Stimulated activated CD4-positive, alpha-beta T cell treated with anti-CD3 and anti-CD28 coated beads, Interleukin-15, amount 100 ng/mL, for 1 hour (primary cell): ENCODE measurements at places on chromosomes 6 and 20.

DNA sequence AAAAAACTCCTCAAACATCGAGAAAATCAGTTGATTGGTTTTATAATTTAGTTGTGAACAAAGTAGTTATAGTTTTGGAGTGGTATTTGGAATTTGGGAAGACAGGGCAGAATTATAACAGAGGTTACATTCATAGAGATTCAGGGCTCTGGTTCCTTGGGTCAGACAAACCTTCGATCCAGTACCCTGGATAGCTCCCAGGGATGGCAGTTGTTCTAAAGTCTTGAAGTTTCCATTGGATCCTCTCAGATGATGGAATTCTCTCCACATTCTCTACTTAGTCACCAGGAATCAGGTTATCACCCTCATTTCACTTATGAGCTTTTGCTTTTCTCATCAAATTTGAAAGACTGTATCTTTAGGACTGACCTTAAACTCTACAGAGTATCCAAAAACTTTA lies 285.1 kb downstream of the CENPW start:
- no peak for DNase-seq

GRCh38 chr20:38991814-38992704 lies 29.9 kb downstream of the DHX35 start:
- DNase-seq, result no peak

DNA sequence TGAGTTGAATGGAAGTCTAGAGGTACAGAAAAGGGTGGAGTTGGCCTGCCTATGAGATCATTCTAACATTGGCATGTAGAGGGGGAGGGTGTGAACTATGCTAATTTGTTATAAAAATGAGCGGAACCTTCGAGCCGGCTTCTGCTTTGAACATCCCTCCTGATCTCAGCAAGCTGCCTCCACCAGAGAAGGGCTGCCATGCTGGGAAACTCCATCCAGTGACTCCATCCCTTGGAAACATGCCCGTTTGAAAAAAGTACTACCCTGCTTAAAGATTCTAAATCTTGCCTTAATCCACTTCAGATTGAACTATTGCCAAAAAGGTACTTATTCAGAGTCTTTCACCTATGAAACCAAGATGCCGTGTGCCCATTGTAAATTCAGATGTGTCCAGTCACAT lies 43.6 kb upstream of the TMEM170B start:
- no peak for DNase-seq

DNA sequence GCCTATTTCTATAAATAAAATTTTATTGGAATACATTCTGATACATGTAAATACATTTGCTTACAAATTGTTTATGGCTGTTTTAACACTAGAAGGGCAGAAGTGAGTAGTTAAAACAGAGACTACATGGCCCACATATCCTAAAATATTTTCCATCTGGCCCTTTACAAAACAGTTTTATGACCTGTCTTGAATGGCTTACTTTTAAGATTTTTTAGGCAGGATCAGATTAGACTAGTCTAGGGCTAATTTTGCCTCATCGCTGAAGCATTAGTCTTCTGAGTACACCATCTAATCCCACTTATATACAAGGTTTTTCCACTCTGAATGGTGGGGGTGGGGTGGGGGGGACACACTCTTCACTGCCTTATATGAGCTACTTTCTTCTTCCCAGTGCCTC lies 27.1 kb downstream of the PLAGL1 start:
- no peak for DNase-seq

DNA sequence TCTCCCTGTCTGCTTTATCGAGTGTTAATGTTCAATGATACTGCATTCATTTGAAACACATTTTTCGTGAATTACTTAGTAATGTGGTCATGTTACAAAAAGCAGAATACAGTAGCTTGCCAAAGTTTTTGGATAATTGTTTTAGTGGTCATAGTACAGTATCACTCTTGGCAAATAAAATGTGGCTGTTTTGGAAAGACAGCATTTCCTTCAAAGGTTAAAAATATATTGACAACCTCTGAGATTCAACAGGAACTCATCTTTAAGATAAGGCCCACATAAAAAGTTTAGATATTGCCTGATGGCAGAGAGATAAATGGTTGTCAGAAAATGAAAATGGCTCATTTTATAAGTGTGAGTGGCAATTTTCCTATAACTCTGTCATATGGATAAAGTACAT lies 297.7 kb upstream of the MAN1A1 start:
- no peak for DNase-seq

GRCh38 chr6:133456944-133457343 lies 215.8 kb downstream of the EYA4 start:
- no peak for DNase-seq

DNA sequence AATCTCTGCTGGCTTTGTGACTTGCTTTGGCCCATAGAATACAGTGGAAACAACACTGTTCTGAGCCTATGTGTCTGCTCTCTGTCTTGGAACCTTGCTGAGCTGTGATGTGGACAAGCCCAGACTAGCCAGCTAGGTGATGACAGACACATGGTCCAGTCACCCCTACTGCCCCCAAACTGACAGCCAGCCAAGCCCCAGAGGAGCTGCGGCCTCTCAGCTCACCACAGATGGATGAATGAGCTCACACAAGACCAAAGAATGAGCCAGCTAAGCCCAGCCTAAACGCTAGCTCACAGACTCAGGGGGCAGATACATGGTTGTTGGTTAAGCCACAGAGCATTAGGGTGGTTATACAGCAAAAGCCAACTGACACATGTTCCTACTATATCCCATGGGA lies 4.1 kb downstream of the AARS2 start:
- DNase-seq, result no peak

DNA sequence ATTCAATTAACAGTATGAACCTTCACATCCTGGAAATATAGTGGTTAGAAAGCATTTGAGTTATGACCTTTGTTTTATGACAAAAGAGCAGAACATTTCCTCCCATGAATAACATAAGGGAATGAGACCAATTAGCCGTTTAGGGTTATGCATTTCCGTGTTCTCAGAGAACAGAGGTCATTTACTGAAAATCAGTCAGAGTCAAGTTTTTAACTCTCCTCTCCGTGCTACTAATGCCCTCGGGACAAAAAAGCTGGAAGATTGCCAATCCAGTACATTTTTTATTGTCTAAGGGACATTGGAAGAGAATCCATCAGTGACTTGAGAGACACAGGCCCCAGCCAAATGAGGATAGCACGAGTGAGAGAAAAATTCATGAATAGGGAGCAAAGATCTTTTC lies 632.7 kb downstream of the RFPL4B start:
- DNase-seq, result no peak

DNA sequence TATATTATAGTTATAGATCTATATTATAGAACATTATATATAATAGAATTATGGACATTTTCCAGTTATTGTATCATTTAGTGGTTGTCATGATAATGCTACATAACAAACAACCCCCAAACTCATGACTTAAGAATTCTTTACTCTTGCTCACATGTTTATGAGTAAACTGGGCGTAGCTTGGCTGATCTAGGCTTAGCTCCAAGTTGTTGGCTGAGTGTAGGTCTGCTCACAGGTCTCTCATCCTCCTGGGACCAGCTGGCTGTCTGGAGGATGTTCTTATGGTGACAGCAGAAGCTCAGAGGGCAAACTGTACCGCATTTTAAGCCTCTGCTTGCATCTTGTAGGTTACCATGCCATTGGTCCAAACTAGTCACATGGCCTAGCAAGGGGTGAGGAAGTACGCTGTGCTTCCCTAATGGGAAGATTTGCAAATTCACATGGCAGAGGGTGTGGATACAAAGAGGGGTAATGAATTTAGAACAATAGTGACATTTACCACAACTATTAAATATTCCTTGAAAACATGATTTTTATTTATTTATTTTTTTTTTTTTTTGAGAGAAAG lies 34.2 kb downstream of the ARHGAP40 start:
- DNase-seq, result no peak

DNA sequence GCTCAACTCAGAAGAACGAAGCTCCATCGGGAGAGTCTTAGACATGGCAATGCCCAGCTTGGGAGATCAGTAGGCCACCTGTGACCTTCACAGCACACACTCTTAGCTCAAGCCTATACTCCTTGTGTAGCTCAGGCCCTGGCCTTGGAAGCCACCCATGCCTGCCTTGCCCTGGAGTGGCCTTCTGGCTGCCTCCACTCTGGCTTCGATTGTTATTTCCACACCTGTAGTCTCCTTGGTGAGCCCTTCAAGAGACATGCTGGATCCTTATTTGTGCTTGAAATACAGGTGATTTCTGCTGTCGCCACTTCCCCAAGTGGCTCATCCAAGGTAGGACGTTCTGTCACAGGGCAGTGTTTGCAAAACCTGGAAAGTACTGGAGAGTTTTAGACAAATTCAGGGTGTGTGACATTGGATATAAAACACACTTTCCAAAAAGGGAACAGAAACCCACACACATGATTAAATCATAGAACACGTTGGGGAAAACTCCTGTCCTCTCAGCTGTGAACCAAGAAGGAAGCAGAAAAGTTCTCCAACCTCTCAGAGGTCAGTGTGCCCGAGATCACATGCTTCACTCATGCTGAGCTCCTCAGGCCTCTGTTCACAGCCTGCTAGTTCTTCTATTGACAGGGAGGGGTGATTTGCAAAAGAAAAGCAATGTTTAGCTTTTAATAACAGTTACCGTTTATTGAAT lies 391.8 kb downstream of the CDC5L start:
- no peak for DNase-seq

DNA sequence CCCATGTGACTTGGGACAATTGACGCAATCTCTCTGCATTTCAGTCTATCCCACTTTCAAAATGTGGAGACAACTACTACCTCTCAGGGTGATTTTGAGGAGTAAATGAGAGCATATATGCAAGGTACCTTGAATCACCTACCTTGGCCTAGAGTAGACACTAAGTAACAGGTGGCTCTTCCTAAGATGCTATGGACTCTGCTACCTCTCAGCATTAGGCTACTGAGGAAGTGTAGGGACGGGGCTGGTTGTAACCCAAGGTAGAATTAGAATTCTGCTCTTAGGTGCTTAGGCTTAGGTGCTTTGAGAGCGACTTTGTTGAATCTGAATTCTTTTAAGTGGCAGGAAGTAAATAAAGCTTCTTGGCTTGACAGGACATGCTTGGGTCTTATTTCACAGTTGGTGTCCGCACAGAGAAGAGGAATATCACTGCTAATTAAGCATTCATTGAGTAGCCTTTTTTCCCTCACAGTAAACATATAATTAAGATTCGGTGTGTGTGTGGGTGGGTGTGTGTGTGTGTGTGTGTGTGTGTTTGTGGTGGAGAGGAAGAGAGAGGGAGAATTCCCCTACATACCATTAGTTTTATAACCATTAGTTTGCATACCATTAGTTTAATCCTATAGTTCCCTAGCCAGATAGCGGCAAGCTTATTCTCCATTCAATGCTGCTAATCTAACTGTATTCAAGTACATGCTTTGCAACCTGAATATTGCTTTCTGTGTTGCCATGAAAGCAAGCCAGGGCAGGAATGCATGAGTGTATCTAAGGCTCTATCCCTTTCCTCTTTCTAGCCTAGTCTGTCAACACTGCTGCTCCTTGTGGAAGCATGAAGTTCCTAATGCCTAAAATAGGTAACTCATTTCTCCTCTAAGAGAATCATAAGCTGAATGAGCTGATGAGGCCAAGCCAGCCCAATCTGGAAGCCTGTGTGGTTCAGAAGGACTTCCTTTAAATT lies 112.5 kb downstream of the IPCEF1 start:
- no peak for DNase-seq

- no peak for DNase-seq
Measured at GRCh38 chr6:134245706-134246105, 72.2 kb downstream of the SGK1 start.

DNA sequence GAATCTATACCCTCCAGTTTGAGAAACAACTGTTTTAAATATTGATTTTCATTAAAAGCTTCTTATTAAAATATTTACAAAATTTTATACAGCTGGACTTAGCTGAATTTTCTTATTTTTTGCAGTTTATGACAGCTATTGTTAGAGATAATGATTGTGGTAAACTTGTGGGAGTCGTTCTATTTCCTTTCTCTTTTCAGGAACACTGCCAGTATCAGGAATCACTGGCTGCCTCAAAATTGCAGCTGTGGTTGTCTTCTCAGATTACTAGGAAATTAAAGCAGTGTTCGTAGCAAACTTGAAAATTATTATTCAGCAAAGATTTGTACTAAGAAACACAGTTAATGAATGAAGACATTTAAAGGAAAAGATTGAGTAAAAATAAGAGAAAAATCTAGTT lies 311.0 kb downstream of the CENPW start:
- no peak for DNase-seq

DNA sequence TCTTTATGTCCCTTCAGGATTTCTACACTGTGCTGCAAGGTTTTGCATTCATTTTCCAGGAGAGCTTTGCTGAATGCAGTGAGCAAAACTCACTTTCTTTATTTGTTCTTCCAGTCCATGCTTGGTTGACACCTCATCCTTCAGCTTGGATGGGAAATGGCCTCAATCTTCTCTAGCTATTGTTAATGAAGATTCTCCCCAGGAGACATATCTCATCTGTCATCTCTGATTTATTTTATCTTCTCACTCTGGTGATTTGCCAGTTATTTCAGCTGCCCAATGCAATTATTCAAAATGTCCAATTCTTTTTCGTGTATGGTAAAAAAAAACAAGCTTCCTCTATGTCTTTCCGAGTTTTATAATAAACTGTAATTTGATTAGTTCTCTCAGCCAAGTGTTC lies 77.9 kb upstream of the PAK5 start:
- no peak for DNase-seq

DNA sequence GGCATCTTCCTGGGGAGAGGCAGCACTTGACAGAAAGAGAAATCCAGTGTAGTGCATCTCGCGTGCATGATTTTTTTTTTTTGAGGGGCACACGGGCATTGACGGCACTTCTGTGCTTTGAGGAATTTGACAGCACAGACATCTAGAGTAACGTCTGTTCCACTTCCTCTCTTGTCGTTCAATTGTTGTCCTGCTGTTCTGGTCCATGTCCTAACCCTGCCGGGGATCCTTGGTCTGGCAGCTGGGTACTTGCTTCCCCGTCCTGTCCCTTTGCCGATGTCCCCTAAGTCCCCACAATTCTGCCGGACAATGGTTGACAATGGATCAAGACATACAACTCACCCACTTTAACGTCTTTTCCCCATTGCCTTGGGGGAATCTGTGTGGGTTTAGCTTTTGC lies 46.0 kb upstream of the NAA20 start:
- DNase-seq, result no peak

- no peak for DNase-seq
Measured at GRCh38 chr20:4871486-4871885, 129.8 kb downstream of the SLC23A2 start.

- no peak for DNase-seq
Measured at GRCh38 chr6:91708534-91708933, 1121.7 kb upstream of the MAP3K7 start.

- DNase-seq, result no peak
Measured at GRCh38 chr6:37176268-37177076, 6.5 kb downstream of the PIM1 start.

GRCh38 chr6:15989397-15989796 lies 139.5 kb upstream of the MYLIP start:
- DNase-seq, result no peak

GRCh38 chr6:116616737-116617053 lies 416 bp downstream of the RSPH4A start:
- no peak for DNase-seq

DNA sequence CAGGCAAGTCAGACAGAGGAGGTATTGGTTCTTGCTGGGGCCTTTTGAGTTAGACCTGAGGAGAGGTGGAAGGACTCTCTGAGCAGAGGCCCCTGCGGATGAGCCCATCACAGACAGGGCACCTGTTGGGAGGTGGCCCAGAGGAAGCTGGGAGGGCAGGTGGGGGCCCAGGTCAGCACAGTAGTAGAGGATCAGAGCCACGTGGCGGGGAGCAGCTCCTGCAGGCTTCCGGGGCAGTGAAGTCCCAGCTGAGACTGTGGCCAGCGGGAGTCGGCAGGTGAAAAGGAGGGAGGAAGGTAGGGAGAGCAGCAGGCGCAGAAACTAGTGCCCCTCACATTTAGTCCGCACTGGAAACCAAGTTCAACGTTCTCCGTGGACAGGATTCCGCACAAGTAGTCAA lies 61.8 kb downstream of the RSPH3 start:
- no peak for DNase-seq
